Vagina (tissue), 2 donors: ENCODE measurements at places on chromosomes 16 and 17.

DNA sequence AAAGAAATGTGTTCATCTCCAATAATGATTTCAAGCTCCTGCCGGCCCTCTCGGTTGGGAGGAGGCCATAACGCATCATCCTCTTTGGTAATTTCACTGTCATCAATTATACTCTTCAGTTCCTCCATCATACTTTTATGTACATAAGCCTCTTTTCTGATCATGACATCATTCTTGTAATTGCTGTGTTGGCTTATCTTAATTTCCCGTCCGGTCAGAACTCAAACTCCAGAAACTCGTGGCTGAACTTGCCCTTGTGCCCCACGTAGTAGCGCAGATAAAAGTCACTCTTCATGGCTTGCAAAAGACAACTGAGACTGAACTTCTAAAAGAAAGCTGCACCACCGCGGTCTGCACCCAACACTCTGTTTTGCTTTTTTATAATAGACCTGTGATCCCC, 13.6 kb downstream of the TMEM220 start:
- no peak for DNase-seq

DNA sequence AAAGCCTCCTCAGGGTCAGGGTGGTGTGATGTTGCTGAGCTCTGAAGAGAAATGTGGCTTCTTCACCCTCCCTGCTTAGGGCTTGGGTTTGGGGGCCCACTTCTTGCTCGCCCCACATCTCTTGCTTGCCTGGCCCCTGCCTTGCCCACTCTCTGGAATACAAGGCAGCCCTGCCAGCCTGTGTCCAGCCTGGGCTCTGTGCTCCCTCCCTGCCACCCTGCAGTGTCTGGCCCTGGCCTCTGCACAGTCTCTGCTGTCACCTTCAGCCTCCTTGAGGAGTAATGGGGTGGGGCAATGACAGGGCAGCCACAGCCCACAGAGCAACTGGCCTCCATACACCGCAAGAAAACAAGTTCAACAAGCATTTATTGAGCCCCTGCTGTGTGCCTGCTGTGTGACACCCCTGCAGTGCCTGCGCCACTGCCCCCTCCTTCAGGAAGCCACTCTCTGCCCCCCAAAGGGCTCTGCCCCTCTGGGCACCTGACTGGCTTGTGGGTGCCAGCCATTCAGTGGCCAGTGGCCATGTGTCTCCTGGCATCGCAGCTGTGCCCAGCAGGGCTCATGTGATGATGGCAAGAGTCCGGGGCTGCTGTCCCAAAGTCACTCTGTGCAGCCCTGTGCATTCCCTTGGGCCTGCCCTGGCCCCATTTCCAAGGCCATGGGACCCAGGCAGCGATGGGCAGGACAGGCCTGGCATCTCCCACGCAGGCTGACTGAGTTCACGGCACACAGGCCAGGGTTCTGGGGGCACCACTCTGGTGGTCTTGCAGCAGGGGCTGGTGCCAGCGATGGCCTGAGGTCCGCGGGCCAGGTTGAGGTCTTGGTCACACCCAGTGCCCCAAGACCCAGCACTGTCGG, 240.8 kb downstream of the KATNIP start:
- DNase-seq: no peak

- no peak for DNase-seq
These were observed 2.8 kb downstream of the MYCBPAP start for GRCh38 chr17:50511058-50511457.

GRCh38 chr17:7930841-7931631, 710 bp downstream of the TRAPPC1 start:
- DNase-seq: no peak

DNA sequence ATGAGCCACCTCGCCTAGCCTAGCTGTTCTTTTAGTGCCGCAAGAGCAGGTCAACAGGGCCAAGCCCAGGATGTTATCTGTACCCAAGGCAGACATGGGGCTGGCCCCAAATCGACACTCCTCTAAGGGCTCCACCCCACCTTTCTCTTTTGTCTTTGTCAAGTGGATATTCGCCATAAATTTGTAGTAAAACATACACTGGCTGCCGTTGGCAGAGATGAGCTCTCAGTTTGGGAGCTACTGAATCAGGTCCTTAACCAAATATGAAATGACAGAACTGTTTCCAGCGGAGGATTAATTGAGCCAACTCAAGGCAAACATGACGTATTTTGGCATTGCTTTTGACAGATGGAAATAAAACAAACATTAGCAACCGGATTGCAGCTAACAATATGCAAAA, 556.9 kb upstream of the CDH5 start:
- DNase-seq: no peak

DNA sequence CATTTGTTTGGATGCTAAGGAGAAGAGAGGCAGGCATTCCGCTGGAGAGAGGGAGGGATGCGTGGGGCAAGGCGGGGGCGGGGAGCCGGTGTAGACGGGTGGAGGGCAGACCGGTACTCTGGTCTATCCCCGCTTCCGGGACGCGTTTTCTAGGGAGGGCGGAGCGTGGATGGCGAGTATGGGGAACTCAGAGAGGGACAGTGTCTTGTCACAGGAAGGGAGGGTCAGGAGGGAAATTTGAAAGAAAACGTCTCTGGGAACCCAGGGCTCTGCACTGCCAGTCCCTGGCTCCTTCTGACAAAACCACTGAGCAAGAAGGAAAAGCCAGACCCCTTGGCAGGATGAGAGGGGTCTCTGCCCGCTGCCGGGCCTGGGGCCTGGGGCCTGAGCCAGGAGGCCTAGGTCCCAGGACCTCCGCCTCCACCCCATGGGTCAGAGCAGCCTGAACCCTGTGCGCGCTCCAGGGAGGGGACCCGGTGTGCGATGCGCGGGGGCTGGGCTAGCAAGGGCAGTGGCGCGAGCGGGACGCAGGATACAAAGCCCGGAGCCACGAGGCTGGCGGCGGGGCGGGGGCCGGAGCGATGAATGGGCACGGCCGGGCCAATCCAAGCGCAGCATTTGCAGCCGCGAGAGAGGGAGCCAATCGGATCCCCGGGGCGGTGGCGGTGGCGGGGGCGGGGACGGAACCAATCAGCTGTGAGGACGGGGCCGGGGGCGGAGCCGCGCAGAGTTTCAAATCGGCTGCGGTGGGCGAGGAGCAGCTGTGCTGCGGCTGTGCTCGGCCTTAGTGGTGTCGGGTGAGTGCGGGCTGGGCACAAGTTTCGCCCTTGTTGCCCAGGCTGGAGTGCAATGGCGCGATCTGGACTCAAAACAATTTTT, at the start of gene PIMREG:
Gene PIMREG (plus strand): TSS at position 764 of the 879 bp plus-strand sequence. CDS start 656 bp downstream, outside the sequence.
- DNase-seq: no peak

- DNase-seq: no peak
These were observed 1029.6 kb downstream of the CDH11 start for GRCh38 chr16:64092271-64092670.

- no peak for DNase-seq
These were observed 180.2 kb upstream of the TBX2 start for GRCh38 chr17:61219460-61219859.

DNA sequence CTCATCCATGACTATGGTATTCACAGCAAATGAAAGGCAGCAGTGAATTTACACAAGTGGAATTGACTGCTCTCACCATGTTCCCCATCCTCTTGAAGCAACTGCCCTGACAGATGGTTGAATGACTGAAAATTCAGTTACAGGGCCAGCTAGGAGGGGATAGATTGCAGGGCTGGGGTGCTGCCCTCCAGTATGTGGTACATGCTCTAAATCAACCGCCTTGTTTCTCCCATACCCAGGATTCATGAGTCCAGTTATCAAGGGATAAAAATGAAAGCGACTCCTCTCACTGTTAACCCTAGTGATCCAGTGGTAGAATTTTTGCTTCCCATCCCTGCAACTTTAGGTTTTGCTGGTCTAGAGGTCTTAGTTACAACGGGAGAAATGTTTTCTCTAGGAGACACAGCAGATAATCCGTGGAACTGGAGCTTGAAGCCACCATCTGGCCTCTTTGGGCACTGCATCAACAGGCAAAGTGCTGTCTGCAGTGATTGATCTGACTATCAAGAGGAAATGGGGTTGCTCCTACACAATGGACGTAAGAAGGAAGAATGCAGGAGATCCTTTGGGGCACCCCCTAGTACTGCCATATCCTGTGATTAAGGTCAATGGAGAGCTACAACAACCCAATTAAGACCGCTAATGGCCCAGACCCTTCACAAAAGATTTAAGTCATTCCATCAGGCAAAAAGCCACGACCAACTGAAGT, 32.0 kb downstream of the SCPEP1 start:
- no peak for DNase-seq
